A549 treated with GW870086 at 1 μM for 4 hours (cell line): ENCODE measurements at places on chromosomes 16 and 17. TPM values are rescaled to one million over a fixed set of nuclear protein-coding genes. Genes with fewer than 3 reads are reported as not detected.

RNF222 gene
- not detected in 5 replicates for total RNA-seq

DRC7 gene
- total RNA-seq, result not detected in 5 replicates

SMIM22 gene
- total RNA-seq, result not detected in 5 replicates

ALDH3A1 gene
- total RNA-seq, result 819 to 1,197 TPM (median 850 TPM) in 5 replicates

CNTROB gene
- 32.2 to 41.3 TPM (median 38.3 TPM) in 5 replicates for total RNA-seq

ATP6V0A1 gene
- total RNA-seq, result 33.4 to 44.5 TPM (median 40.8 TPM) in 5 replicates

HCFC1R1 gene
- 212 to 248 TPM (median 240 TPM) in 5 replicates for total RNA-seq

RUNDC3A gene
- total RNA-seq, result 0.39 to 1.3 TPM (median 0.80 TPM) in 5 replicates

SCGB1C2 gene
- total RNA-seq, result not detected in 5 replicates

ATP2A3 gene
- total RNA-seq, result 3.8 to 5.4 TPM (median 4.7 TPM) in 5 replicates

ABCA3 gene
- 15.9 to 20.5 TPM (median 20.2 TPM) in 5 replicates for total RNA-seq

VTN gene
- 16.5 to 23.2 TPM (median 19.6 TPM) in 5 replicates for total RNA-seq

CLEC18B gene
- total RNA-seq, result 0.23 to 0.63 TPM (median 0.26 TPM) in 3 of 5 replicates, not detected in the others

CSH2 gene
- not detected in 5 replicates for total RNA-seq

TBC1D3C gene
- total RNA-seq, result 0.07 TPM in 1 of 5 replicates, not detected in the others

SLX1B gene
- 75.9 to 85.7 TPM (median 82.7 TPM) in 5 replicates for total RNA-seq

SDK2 gene
- total RNA-seq, result 0.54 to 1.0 TPM (median 0.92 TPM) in 5 replicates

AOC3 gene
- total RNA-seq, result 1.1 to 2.2 TPM (median 1.4 TPM) in 5 replicates

KIF2B gene
- total RNA-seq, result not detected in 5 replicates

VMP1 gene
- 126 to 208 TPM (median 160 TPM) in 5 replicates for total RNA-seq

RAMP2 gene
- 0.65 to 1.7 TPM (median 1.4 TPM) in 5 replicates for total RNA-seq

UTS2R gene
- total RNA-seq, result not detected in 5 replicates

SLC12A3 gene
- not detected in 5 replicates for total RNA-seq

SPIRE2 gene
- total RNA-seq, result 5.9 to 8.4 TPM (median 7.9 TPM) in 5 replicates

NUP85 gene
- total RNA-seq, result 92.5 to 107 TPM (median 99.5 TPM) in 5 replicates

COX6A2 gene
- not detected in 5 replicates for total RNA-seq

SLC13A2 gene
- 0.10 to 0.18 TPM (median 0.14 TPM) in 5 replicates for total RNA-seq

CCL4 gene
- 0.15 TPM in 1 of 5 replicates, not detected in the others for total RNA-seq

TMEM114 gene
- total RNA-seq, result not detected in 5 replicates

KRTAP16-1 gene
- total RNA-seq, result not detected in 5 replicates

CORO6 gene
- 5.9 to 7.5 TPM (median 6.9 TPM) in 5 replicates for total RNA-seq

KRT39 gene
- total RNA-seq, result not detected in 5 replicates

SRCIN1 gene
- 1.4 to 3.1 TPM (median 2.6 TPM) in 5 replicates for total RNA-seq

SCIMP gene
- not detected in 5 replicates for total RNA-seq

CHRNE gene
- 0.07 to 0.17 TPM in 2 of 5 replicates, not detected in the others for total RNA-seq

ACSM5 gene
- total RNA-seq, result not detected in 5 replicates

CCL17 gene
- not detected in 5 replicates for total RNA-seq

LRRC75A gene
- total RNA-seq, result 0.75 to 1.1 TPM (median 0.94 TPM) in 5 replicates

KRTAP1-1 gene
- total RNA-seq, result not detected in 5 replicates

ITGB4 gene
- 74.8 to 94.7 TPM (median 80.4 TPM) in 5 replicates for total RNA-seq

MYCBPAP gene
- total RNA-seq, result 0.35 to 0.60 TPM (median 0.39 TPM) in 5 replicates

KRTAP2-1 gene
- total RNA-seq, result not detected in 5 replicates

HSPB9 gene
- 0.08 TPM in 1 of 5 replicates, not detected in the others for total RNA-seq

PRAC2 gene
- total RNA-seq, result not detected in 5 replicates

MYH13 gene
- not detected in 5 replicates for total RNA-seq

TLK2 gene
- total RNA-seq, result 29.7 to 35.2 TPM (median 31.5 TPM) in 5 replicates

KRTAP4-6 gene
- total RNA-seq, result not detected in 5 replicates

ORC6 gene
- 43.1 to 48.0 TPM (median 44.3 TPM) in 5 replicates for total RNA-seq

BRCA1 gene
- 21.8 to 26.1 TPM (median 23.4 TPM) in 5 replicates for total RNA-seq

PRSS22 gene
- total RNA-seq, result 0.39 to 1.4 TPM (median 1.3 TPM) in 5 replicates

TPSD1 gene
- 0.15 TPM in 1 of 5 replicates, not detected in the others for total RNA-seq

SLC52A1 gene
- total RNA-seq, result 0.42 to 1.0 TPM (median 0.70 TPM) in 5 replicates

GALR2 gene
- 0.47 to 1.9 TPM (median 1.6 TPM) in 5 replicates for total RNA-seq

TNFRSF17 gene
- total RNA-seq, result not detected in 5 replicates

KRTAP17-1 gene
- not detected in 5 replicates for total RNA-seq
